ENCODE measurements at places on chromosomes 4 and X. TPM values are rescaled to one million over a fixed set of nuclear protein-coding genes. Genes with fewer than 3 reads are reported as not detected.

Gene KLHL2
- 54.6 TPM for total RNA-seq

Gene ACSL4
- 69.7 TPM for total RNA-seq

Gene SPIN2A
- not detected for total RNA-seq

Gene DUX4
- total RNA-seq: not detected

Gene PIN4
- 7.2 TPM for total RNA-seq

Gene NALF2
- not detected for total RNA-seq

Gene NEIL3
- total RNA-seq: 26.8 TPM

Gene MAGEE2
- total RNA-seq: not detected

Gene GRPR
- total RNA-seq: not detected

Gene AFAP1
- 33.1 TPM for total RNA-seq

Gene SPARCL1
- total RNA-seq: not detected

Gene RPS6KA6
- 5.9 TPM for total RNA-seq

Gene ATP2B3
- total RNA-seq: not detected

GRCh38 chr4:5156682-5157081 lies 105.4 kb downstream of the STK32B start:
- no peaks in the 10 kb centered on the region for H3K4me1 ChIP-seq
- no peak overlapping the region for H3K4me3 ChIP-seq

DNA sequence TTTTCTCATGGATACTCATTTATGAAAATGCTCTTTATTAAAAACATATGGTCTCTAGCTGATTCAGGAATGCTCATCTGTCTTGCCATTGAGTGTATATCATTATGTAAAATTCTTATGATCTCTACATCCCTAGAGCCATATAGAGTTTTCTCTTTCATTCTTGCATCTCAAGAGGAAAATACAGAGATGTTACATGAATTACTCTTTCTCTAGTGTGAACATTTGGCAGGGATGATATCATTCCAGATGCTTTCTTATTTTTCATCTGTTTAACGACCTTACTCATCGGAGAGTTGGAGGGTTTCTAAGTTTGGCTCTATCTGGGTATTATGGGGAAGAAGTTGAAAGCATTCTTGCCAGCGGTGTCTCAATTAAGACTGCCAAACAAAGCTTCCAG lies 202.9 kb upstream of the SLC7A11 start:
- DNase-seq: no peak
- H3K27ac ChIP-seq: no peak overlapping the region
- H3K4me3 ChIP-seq: no peak overlapping the region
- H3K27me3 ChIP-seq: no peaks in the 10 kb centered on the region
- H3K36me3 ChIP-seq: no peaks in the 10 kb centered on the region
- peaks cover 5% of the 10 kb centered on the region for H3K4me1 ChIP-seq

DNA sequence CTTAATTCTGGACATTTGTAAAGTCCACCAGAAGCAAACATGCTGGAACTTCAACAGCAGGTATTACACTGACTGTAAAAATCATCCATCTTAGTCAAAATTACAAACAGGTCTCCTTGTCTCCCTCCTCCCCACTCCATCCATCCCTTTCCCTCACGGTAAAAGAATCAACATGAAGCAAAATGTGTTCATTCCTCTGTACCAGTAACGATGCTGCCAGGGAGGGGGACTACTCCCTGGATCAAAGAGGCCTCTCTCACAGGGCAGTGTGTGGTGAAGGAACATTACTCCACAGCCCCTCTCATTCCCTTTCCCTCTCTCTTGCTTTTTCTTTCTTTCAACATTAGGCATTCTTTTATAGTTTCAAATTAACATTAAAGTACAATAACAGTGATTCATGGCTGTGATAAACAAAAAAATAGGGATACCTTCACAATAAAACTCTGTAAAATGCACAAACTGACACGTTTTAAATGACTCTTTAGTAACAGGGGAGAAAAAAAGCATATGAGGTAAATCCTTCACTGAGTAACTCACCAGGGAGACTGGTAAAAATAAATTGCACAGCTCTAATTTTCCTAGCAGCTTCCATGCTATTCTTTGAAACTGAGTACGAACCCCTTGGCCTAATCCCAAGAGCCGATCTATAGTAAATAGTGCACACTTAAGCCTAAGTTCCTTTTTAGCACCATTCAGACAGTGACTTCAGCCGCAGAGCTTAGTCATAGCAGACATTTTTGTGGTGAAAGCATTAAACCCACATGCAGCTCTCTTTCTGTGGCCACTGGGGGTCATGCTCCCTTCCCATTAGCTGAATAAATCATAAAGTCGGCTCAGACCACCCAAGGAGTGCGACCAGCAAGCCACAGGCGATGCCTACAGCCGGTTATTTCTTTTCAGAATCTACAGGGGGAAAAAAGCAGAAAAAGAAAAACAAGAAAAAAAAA lies 215.6 kb upstream of the GYPA start:
- H3K27ac ChIP-seq: peak overlapping the region; percentile 82
- H3K36me3 ChIP-seq: no peaks in the 10 kb centered on the region
- peak; percentile 98 for DNase-seq
- no peak overlapping the region for H3K4me3 ChIP-seq
- no peaks in the 10 kb centered on the region for H3K27me3 ChIP-seq

GRCh38 chr4:145179281-145179860 lies 1.0 kb downstream of the OTUD4 start:
- peaks cover 13% of the 10 kb centered on the region for H3K4me1 ChIP-seq
- H3K36me3 ChIP-seq: 0 out of 2 replicates have a peak, but pooled peaks cover 4% of the 10 kb centered on the region
- peak overlapping the region; percentile 68 for H3K4me3 ChIP-seq
- H3K27ac ChIP-seq: peak overlapping the region; percentile 79
- DNase-seq: peak; percentile 60

- no peak overlapping the region for H3K27ac ChIP-seq
- no peaks in the 10 kb centered on the region for H3K36me3 ChIP-seq
- peaks cover 3% of the 10 kb centered on the region for H3K4me1 ChIP-seq
- H3K27me3 ChIP-seq: no peaks in the 10 kb centered on the region
Observed at GRCh38 chrX:20212486-20213089, 54.1 kb downstream of the RPS6KA3 start.

- no peak overlapping the region for H3K27ac ChIP-seq
- H3K36me3 ChIP-seq: no peaks in the 10 kb centered on the region
- no peaks in the 10 kb centered on the region for H3K27me3 ChIP-seq
- DNase-seq: no peak
- H3K4me1 ChIP-seq: no peaks in the 10 kb centered on the region
Observed at GRCh38 chrX:103495786-103496185, 23.5 kb downstream of the RAB40A start.

- no peak for DNase-seq
- no peak overlapping the region for H3K27ac ChIP-seq
- H3K27me3 ChIP-seq: no peaks in the 10 kb centered on the region
- no peak overlapping the region for H3K4me3 ChIP-seq
- no peaks in the 10 kb centered on the region for H3K4me1 ChIP-seq
Observed at GRCh38 chr4:2849267-2850152, 5.9 kb downstream of the ADD1 start.

GRCh38 chr4:103634236-103634635 lies 85.5 kb downstream of the TACR3 start:
- H3K36me3 ChIP-seq: no peaks in the 10 kb centered on the region
- DNase-seq: no peak
- H3K27ac ChIP-seq: no peak overlapping the region
- no peak overlapping the region for H3K4me3 ChIP-seq

DNA sequence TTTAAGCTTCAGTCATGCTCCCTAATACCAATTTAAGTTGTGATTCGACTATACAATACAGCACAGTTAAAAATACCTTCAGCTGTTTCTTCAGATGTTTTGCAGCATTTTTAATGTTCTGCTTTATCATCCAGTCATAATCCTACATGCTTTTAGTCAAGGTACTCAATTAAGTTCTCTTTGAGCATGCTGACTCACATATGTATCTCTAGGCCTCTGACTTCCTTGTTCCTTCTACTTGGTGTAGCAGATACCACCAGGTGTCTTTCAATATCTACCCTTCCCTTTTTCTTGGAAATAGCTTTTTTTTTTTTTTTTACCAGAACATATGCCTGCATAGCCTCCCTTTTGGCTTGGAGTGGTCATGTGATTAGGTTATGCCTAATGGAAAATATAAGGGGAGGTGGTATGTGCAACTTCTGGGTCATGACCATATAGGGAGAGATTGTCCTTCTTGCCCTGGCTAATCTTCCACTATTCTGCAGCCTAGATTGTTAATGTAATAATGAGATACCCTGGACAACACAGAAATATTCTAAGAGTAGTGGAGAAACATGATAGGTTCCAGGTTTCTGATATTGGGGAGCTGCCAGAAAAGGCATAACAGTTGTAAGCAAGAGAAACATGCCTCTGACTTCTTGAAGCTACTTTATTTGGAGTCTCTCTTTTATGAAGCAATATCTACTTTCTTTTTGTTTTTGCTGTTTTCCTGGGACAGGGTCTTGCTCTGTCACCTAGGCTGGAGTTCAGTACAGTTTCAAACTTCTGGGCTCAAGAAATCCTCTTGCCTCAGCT lies 737.2 kb upstream of the SLIT2 start:
- H3K27ac ChIP-seq: no peak overlapping the region
- H3K36me3 ChIP-seq: no peaks in the 10 kb centered on the region
- H3K4me1 ChIP-seq: no peaks in the 10 kb centered on the region
- DNase-seq: no peak
- no peaks in the 10 kb centered on the region for H3K27me3 ChIP-seq

DNA sequence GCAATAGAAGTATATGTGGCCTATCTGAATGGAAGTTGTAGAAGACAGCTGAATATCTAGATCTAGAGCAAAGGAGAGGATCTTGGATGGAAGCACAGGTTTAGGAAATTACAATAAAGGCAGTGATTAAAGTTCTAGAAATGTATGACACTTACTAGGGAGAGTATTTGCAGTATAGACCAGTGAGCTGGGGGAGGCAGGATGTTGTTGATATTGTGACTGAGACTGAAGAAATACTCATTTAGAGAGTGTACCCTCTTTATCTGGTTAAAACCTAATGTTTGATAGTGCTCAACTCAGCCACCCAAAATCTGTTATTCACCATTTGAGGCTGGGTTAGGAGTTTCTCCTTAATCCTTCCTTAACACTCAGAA lies 439.5 kb downstream of the GRXCR1 start:
- no peaks in the 10 kb centered on the region for H3K27me3 ChIP-seq
- H3K4me3 ChIP-seq: no peak overlapping the region
- no peak overlapping the region for H3K27ac ChIP-seq
- DNase-seq: no peak

DNA sequence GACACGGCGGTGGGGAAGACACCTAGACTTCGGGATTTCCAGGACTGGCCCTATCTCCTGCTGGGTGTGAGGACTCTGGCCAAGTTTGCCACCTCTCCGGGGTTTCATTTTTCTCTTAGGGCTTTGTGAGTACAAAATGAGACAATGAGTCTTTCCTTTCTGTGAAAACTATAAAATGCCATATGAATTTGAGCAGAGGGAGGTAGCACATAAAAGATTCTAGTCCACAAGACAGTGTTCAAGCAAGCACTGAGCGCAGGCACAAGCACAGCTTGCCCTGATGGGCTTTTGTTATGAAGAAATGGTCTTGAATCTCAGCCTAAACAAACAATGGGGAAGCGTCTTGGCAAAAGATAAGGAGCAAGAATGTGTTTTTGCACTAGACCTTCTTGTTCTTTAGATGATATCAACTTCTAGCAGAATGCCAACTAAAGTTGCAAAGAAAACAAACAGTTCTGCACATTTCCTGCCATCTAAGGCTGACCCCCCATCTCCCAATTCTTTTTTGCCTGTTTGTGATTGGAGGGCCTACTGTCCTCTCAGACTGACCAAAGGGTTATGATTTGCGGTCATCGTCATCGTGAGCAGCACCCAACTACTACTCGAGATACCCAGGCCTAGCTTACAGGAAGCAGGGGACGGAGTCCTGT lies 73.0 kb upstream of the ZNF518B start:
- H3K36me3 ChIP-seq: no peaks in the 10 kb centered on the region
- H3K4me1 ChIP-seq: no peaks in the 10 kb centered on the region
- H3K27me3 ChIP-seq: no peaks in the 10 kb centered on the region
- no peak overlapping the region for H3K27ac ChIP-seq
- no peak overlapping the region for H3K4me3 ChIP-seq
- DNase-seq: no peak

DNA sequence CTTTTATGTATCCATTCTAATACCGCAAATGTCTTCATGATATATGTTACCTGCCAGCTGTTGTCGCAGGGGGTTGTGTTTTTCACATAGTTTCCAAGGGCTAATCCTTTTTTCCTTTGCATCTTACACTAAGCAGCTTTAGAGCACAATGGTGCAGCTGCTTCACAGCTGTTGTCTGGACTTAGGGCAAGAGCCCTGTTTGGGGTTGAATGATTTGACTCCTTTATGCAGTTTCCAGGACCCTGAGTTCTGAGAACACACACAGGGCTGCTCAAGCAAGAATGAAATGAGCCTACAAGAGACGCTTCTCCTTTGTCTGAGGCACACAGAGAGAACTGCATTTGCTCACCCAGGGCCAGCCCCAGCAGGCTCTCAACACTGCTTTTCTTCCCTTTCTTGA lies 20.2 kb downstream of the CCNG2 start:
- H3K27me3 ChIP-seq: no peaks in the 10 kb centered on the region
- no peak overlapping the region for H3K4me3 ChIP-seq
- H3K36me3 ChIP-seq: no peaks in the 10 kb centered on the region
- DNase-seq: no peak
- no peak overlapping the region for H3K27ac ChIP-seq

DNA sequence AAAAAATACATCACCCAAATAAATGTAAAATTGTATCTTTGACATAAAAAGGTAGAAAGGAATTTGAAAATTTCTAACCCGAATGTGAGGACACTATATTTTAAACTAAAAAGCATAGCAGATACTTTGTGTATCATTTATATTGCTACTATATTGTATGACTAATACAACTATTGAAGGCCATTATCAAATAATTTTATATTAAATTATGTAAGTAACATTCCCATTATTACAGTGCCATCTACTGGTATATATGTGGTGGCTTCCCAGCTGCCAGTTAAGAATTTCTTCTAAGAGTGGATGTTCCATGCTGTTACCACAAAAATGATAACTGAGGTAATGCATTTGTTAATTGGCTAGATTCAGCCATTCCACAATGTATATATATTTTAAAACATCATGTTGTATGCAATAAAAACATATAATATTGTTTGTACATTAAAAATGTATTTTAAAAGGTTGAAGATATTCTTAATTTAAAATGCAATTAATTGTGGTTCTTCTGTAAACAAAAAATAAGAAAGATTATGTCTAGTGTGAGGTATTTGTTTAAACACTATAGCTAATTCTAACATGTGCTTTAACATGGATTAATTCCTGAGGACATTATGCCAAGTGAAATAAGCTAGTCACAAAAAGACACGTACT lies 65.3 kb downstream of the EGF start:
- no peaks in the 10 kb centered on the region for H3K36me3 ChIP-seq
- no peak overlapping the region for H3K4me3 ChIP-seq
- no peak overlapping the region for H3K27ac ChIP-seq
- H3K4me1 ChIP-seq: peaks cover 29% of the 10 kb centered on the region

GRCh38 chr4:2257361-2258081 lies 4.4 kb downstream of the MXD4 start:
- no peaks in the 10 kb centered on the region for H3K36me3 ChIP-seq
- peak; percentile 18 for DNase-seq
- H3K27me3 ChIP-seq: no peaks in the 10 kb centered on the region
- H3K4me1 ChIP-seq: no peaks in the 10 kb centered on the region
- no peak overlapping the region for H3K27ac ChIP-seq
